ENCODE measurements at places on chromosomes 11 and 22. TPM values are rescaled to one million over a fixed set of nuclear protein-coding genes. Genes with fewer than 3 reads are reported as not detected.

Gene FGF4
- polyA plus RNA-seq: 8.5 TPM

Gene KRTAP5-1
- 0.37 TPM for polyA plus RNA-seq

- DNase-seq: no peak
These were observed 2.7 kb upstream of the EIF3M start for GRCh38 chr11:32580967-32581366.

GRCh38 chr22:25051073-25051472, 98.6 kb downstream of the KIAA1671 start:
- DNase-seq: no peak

GRCh38 chr11:27471589-27472397, 797 bp downstream of the LGR4 start:
- peak; percentile 46 for DNase-seq

DNA sequence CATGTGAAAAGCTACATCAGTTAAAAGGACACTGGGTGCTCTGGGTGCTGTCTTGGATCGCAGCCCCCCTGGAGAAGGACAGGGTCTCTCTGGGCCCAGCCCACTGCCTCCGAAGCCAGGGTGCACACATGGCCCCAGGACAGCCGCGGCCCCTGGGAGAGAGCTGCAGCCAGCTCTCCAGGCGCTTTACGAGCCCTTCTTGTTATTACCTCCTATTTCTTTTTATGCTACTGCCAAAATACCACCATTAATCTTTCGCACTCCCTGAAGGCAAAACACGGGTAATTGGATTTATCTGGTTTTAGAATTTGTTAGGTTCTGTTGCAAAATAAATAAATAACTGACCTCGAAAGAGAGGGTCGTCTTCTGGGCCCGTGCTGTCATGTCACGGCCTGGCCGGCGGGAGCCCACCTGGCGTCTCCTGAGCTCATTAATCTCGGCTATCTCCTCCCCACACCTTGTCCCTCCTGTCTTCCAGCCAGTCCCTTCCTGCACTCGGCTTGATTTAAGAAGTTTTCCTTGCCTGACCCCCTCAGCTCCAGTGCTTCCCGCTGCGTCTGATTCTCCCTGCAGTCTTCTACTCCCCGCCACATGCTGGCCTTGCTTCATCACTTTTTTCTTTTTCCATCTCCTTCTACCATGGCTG, 611.7 kb downstream of the OPCML start:
- no peak for DNase-seq

DNA sequence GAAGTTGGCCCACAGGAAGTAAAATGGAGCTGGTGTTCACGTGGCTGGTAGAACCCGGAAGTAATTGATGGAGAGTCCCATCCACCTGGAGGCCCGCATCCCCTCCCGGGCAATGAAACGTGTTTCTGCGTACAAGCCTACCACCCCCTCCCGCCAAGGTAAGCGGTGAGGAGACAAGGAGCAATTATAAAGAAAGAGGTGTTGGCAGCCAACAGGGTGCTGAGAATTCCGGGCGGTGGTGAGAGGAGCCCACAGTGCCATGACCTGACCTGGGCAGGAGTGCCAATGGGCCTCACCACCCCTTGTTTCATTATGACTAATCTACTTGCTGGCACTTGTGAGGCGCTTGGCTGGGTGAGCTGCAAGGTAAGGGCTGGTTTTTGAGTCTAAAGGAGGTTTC, 83.8 kb upstream of the BID start:
- DNase-seq: no peak

DNA sequence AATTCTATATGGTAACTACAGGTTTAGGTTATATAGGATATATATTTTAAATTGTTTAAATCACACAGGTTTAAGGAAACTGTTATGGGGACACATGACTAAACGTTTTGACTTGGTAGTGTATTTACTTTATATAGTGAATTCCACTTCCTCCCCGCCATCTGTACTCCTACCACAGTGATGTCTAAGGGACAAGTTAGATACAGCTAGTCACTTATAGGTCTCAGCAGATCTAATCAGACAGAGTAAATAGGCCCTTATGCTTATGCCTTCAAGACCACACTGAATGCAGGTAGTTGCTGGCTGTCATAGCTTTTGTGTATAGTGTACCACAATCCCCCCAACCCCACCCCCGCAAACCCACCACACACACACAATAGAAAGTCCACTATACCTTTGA, 8.2 kb downstream of the SESN3 start:
- DNase-seq: no peak

Data from muscle of back (tissue), 13 donors.